ENCODE measurements at places on chromosomes 5 and 9.

DNA sequence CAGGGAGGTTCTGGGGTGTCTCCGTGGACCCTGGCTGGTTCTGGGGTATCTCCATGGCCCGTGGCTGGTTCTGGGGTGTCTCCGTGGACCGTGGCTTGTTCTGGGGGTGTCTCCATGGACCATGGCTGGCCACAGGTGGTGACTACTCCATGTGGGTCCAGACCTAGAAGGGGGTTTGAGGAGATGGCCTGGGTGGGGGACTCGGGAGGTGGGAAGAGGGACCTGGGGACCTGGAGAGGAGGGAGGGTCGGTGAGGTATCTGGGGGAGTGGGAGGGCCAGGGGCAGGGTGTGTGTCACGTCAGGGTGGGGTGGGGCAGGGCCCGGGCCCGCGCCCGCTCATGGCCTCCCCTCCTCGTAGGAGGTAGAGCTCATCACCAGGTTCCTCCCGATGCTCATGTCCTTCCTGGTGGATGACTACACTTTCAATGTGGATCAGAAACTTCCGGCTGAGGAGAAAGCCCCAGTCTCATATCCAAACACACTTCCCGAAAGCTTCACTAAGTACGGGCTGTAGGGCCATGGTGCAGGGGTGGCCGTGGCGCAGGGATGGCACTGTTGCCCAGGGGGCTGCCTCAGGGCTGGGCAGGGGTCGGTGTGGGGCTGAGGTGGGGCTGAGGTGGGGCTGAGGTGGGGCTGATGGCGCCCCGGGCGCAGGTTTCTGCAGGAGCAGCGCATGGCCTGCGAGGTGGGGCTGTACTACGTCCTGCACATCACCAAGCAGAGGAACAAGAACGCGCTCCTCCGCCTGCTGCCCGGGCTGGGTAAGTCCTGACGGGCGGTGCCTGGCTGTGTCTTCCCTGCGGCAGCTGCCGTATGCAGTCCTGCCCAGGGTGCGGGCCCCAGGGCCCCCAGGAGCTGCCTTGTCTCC is 10.7 kb upstream of the TOR4A start:
- no peak for DNase-seq

GRCh38 chr5:57199866-57200265 is 26.0 kb downstream of the GPBP1 start:
- DNase-seq = peak; percentile 44

DNA sequence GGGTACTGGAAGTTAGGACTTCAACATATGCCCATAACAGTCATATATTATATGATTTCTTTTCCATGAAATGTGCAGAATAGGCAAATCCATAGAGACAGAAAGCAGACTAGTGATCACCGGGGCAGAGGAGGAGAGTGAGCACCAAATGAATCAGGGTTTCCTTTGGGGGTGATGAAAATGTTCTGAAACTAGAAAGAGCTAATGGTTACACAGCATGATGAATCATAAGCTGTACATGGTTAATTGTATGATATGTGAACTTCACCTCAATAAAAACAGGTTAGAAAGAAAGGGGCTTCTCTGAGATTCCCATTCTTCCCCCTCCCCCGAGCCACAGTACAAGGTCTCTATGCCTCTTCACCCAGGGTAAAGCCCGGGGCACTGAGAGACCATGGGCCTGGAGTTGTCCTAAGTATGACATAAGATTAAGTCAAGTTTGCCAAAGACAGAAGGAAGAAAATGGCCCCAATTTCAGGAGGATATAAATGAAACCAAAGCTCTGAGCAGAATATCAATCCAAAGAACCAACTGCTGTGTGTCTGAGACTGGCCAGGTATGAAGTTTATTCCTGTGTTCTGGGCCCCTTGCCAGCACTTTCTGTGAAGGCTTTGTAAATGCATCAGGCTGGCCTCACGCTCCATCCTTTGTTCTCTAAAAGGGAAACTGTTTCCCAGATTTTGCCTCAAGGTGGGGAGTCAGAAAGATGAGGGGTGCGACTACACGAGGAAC is 243.8 kb downstream of the CDK5RAP2 start:
- no peak for DNase-seq

DNA sequence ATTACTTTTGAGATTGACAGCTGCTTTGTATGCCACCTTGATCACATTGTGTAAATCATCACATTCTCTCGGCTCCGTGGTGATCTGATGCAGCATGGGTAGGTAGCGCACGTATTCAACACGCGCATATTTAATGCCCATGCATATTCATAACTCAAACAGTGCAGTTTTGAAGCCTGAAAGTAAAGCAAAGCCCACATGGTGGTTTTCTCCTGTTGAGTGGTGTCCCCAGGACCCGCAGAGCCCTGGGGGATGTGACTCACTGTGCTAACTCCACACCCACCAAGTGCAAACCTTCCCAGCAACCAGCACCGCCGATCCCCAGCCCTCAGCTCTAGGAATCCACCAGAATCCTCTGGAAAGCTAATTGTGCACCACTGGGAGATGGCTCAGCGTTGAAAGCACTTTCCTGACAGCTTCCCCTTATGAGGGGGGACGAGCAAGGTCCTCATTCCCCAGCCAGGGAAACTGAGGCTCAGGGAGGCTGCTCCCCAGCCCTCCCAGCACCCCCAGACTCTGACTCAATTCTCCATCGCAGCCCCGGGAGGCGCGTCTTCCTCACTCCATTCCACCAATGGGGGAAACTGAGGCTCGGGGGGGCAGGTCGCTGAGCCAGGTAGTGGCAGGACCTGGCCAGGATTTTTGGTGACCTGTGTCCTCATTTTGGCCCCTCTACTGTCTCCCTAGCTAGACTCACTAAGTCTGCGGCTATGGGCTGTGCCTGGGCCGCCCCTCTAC is 46.4 kb downstream of the SARDH start:
- DNase-seq = no peak

- DNase-seq = no peak
Observed at GRCh38 chr5:105953616-105954015, 1717.1 kb downstream of the EFNA5 start.

All from activated naive CD4-positive, alpha-beta T cell treated with anti-CD3 and anti-CD28 coated beads, Interleukin-2, amount 10 ng/mL, durations not matched to agents 7 days and 5 days (primary cell).